ENCODE measurements at places on chromosomes 2 and 18. TPM values are rescaled to one million over a fixed set of nuclear protein-coding genes. Genes with fewer than 3 reads are reported as not detected.

STARD6 gene
- total RNA-seq = not detected

CYP26B1 gene
- 0.08 TPM for total RNA-seq

CHRND gene
- not detected for total RNA-seq

FSHR gene
- total RNA-seq = not detected

DSC3 gene
- 1.4 TPM for total RNA-seq

CARF gene
- 3.6 TPM for total RNA-seq

ZEB2 gene
- 112 TPM for total RNA-seq

GBX2 gene
- 0.78 TPM for total RNA-seq

REEP1 gene
- total RNA-seq = 0.40 TPM

ABCG8 gene
- total RNA-seq = not detected

PARD6G gene
- 5.9 TPM for total RNA-seq

FAM237A gene
- not detected for total RNA-seq

RIT2 gene
- not detected for total RNA-seq
